ENCODE measurements at places on chromosomes 2 and 18. TPM values are rescaled to one million over a fixed set of nuclear protein-coding genes. Genes with fewer than 3 reads are reported as not detected.

- no peak for DNase-seq
Observed at GRCh38 chr2:98897746-98898145, 38.3 kb downstream of the CRACDL start.

GRCh38 chr2:159953136-159953823 lies 109.1 kb downstream of the PLA2R1 start:
- no peak for DNase-seq

DNA sequence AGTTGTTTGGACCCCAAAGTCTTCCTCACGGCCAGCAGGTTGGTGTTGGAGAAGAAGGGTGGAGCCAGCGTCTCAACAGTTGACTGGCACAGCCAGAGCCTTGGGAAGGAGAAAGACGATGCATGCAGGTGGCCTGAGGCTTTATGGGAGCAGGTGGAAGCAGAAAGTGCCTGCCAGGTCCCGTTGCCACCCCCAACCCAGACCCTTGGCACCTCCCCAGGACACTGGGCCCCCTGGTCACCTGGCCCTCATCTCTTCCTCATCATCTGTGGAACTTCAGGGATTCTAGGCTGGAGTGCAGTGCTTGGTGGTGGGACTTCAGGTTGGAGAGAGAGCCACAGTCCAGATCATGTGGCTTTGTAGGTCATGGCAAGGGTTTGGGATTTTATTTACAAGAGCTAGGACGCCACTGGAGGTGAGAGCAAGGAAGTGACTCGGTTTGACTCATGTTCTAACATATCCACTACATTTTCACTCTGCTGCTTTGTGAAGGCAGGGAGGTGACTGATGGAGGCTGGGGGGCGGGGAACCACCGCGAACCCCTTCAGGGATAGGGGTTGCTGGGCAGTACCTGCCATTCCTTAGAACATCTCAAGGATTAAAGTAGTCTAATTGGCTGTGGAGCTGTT lies 62.5 kb upstream of the B3GNT7 start:
- DNase-seq = no peak

GRCh38 chr2:120667981-120668380 lies 67.7 kb upstream of the GLI2 start:
- no peak for DNase-seq

- DNase-seq = no peak
Observed at GRCh38 chr2:234680688-234681619, 184.1 kb upstream of the ARL4C start.

- DNase-seq = no peak
Observed at GRCh38 chr18:4058179-4058578, 396.9 kb downstream of the DLGAP1 start.

Gene CFAP65
- not detected for total RNA-seq
